Peyer's patch (tissue), 4 donors: ENCODE measurements at places on chromosomes 4 and X.
A peak's percentile ranks its signal among the peaks of the same experiment; 100 is the strongest.

DNA sequence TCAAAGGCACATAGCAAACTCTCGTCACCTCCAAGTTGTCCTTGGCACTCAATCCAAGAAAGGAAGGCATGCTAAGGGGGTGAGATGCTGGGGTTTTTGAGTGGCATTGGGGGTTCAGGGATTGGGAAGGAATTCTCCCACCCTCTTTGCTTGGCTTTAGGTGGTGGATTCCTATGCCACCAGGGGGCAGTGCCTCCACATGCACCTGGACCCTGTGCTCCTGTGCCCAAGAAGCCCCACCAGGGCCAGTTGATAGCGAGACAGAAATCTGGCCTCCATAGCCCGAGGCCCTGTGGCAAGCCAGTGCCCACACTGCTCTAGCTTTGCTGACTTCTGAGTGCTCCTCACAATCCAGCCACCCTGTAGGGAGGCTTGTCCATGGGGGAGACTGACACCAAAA is 2.0 kb upstream of the FATE1 start:
- no peaks in the 10 kb centered on the region for H3K27me3 ChIP-seq
- no peaks in the 10 kb centered on the region for H3K36me3 ChIP-seq
- no peaks in the 10 kb centered on the region for H3K4me1 ChIP-seq
- H3K4me3 ChIP-seq: no peak overlapping the region
- peak; percentile 43 for DNase-seq
- H3K27ac ChIP-seq: no peak overlapping the region

DNA sequence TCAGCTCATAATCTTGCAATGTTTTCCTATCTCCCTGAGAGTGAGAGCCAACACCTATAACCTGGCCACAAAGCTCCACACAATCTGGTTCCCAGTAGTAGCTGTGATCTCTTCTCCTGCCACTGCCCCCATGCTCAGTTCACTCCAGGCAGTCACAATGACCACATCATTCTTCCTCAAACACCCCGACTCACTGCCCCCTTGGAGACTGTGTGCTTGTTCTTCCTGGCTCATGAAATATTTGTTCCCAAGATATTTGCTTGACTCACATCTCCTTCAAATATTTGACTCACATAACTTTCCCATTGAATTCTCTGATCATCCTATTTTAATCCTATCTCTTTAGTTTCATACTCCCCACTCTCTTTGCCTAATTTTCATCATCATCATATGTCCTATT is 173.7 kb downstream of the AREG start:
- H3K36me3 ChIP-seq: no peaks in the 10 kb centered on the region
- no peaks in the 10 kb centered on the region for H3K27me3 ChIP-seq
- H3K4me3 ChIP-seq: no peak overlapping the region
- H3K4me1 ChIP-seq: no peaks in the 10 kb centered on the region

GRCh38 chr4:115145393-115146160 is 32.2 kb upstream of the NDST4 start:
- no peak for DNase-seq
- no peaks in the 10 kb centered on the region for H3K36me3 ChIP-seq

GRCh38 chrX:55340896-55341433 is 76.2 kb upstream of the PAGE3 start:
- DNase-seq: no peak
- no peak overlapping the region for H3K27ac ChIP-seq
- no peaks in the 10 kb centered on the region for H3K36me3 ChIP-seq
- H3K27me3 ChIP-seq: no peaks in the 10 kb centered on the region
- H3K4me1 ChIP-seq: no peaks in the 10 kb centered on the region

DNA sequence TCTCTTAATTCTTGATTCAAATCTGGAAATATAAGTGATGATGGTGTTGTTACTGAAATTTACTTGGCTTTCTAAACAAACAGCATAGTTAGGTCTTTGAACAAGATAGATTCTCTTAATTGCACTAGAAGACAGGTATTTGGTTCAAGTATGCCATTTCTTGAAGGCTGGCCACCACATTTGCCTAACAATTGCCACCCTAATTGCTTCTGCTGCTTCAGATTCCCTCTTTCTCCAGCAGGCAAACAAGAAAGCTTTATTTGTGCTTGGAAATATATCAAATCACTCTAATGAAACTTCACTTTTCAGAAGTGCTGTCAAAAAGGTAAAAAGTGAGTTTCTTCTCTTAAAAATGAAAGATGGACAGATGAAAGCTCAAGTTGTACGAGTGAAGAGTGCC is 418.6 kb downstream of the INPP4B start:
- no peaks in the 10 kb centered on the region for H3K36me3 ChIP-seq
- no peaks in the 10 kb centered on the region for H3K27me3 ChIP-seq
- DNase-seq: no peak
- no peaks in the 10 kb centered on the region for H3K4me1 ChIP-seq

DNA sequence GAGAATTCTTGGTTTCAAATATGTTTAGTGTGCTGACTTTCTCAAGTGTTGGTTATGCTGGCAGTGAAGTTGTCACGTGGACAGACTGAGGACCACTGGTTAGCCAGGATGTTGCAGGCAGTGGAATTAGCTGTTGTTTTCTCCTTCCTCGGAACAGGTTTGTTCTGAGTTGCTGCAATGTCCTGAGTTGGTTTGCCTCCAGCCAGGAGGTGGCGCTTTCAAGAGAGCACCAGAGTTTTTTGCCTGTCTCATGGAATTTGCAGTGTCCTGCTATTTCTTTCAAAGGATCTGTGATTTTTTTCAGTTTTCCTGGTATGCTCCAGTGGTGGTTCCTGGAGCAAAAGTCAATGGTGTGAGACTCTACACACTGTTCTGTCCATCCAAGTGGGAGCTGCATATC is 158.1 kb upstream of the CXorf66 start:
- H3K27ac ChIP-seq: no peak overlapping the region
- no peak for DNase-seq
- H3K27me3 ChIP-seq: no peaks in the 10 kb centered on the region
- H3K36me3 ChIP-seq: no peaks in the 10 kb centered on the region

DNA sequence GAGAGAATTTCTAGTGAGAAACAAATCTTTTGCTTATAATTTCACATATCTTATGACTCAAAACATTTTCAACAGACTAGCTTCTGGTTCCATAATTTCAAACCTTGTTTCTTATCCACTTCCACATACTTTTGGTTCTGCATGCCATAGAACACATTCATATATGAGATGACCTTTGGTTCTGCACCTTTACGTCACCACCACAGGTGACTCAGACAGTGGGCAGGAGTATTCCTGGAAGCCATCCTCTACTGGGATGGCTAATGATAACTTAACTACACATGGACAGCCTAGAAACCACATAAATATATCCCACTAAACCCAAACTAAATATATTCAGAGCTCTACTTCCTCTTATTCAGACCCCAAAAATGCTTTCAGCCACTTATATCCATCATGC is 133.3 kb downstream of the DCK start:
- no peak for DNase-seq
- H3K4me3 ChIP-seq: no peak overlapping the region
- H3K27ac ChIP-seq: no peak overlapping the region
- H3K36me3 ChIP-seq: no peaks in the 10 kb centered on the region
- H3K4me1 ChIP-seq: no peaks in the 10 kb centered on the region

- DNase-seq: no peak
- H3K4me3 ChIP-seq: no peak overlapping the region
- H3K36me3 ChIP-seq: no peaks in the 10 kb centered on the region
- H3K27ac ChIP-seq: no peak overlapping the region
- no peaks in the 10 kb centered on the region for H3K27me3 ChIP-seq
- H3K4me1 ChIP-seq: no peaks in the 10 kb centered on the region
Measured at GRCh38 chr4:79184476-79184875, 141.4 kb downstream of the NAA11 start.

DNA sequence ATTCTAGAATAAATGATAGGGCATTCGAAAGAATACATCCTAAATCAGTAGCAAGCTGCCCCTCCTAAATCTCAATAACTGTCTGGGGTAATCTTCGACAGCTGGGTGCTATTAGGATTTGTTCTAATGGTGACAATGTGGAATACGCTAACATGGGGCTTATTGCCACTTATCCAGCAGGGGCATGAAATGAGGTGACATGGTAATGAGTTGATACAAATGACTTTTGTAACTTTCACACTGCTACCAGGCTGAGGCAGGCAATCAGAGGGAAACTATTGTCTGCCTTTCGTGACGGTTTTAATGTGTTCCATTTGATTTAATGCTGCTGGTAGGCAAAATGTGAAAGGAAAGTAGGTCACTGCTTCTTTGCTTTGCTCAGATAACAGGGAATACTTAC is 1047.4 kb upstream of the PABPC4L start:
- no peak for DNase-seq
- no peaks in the 10 kb centered on the region for H3K4me1 ChIP-seq
- no peak overlapping the region for H3K4me3 ChIP-seq
- no peaks in the 10 kb centered on the region for H3K36me3 ChIP-seq
- H3K27me3 ChIP-seq: no peaks in the 10 kb centered on the region
- no peak overlapping the region for H3K27ac ChIP-seq

- H3K4me3 ChIP-seq: no peak overlapping the region
- H3K27ac ChIP-seq: no peak overlapping the region
Measured at GRCh38 chr4:133178956-133179355, 29.9 kb downstream of the PCDH10 start.

- DNase-seq: no peak
- H3K36me3 ChIP-seq: no peaks in the 10 kb centered on the region
- H3K4me1 ChIP-seq: no peaks in the 10 kb centered on the region
- H3K4me3 ChIP-seq: no peak overlapping the region
- no peaks in the 10 kb centered on the region for H3K27me3 ChIP-seq
Measured at GRCh38 chr4:123520325-123520724, 123.7 kb downstream of the SPRY1 start.

DNA sequence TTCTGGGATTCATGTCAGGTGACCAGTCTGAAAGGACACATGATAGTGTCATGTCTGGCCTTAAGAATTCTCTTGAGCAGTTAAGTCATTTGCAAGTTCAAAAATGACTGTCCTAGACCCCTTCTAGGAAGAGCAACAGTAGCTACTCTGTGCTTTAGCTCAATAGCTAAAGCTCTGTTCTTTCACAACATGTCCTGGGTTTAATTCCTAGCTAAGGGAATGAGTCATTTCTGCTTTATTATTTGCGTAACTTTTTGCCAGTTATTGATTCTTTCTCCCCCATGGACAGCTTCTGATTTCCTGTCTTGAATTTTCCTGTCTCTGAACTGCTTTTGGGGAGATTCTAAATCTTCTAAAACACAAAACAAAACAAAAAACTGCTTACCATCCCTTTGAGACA is 1055.8 kb upstream of the DIAPH2 start:
- no peaks in the 10 kb centered on the region for H3K27me3 ChIP-seq
- H3K4me1 ChIP-seq: no peaks in the 10 kb centered on the region
- H3K4me3 ChIP-seq: no peak overlapping the region
- no peaks in the 10 kb centered on the region for H3K36me3 ChIP-seq
- H3K27ac ChIP-seq: no peak overlapping the region

- H3K36me3 ChIP-seq: no peaks in the 10 kb centered on the region
- no peaks in the 10 kb centered on the region for H3K4me1 ChIP-seq
- H3K27me3 ChIP-seq: no peaks in the 10 kb centered on the region
- DNase-seq: no peak
Measured at GRCh38 chr4:100492129-100492528, 25.7 kb downstream of the EMCN start.

DNA sequence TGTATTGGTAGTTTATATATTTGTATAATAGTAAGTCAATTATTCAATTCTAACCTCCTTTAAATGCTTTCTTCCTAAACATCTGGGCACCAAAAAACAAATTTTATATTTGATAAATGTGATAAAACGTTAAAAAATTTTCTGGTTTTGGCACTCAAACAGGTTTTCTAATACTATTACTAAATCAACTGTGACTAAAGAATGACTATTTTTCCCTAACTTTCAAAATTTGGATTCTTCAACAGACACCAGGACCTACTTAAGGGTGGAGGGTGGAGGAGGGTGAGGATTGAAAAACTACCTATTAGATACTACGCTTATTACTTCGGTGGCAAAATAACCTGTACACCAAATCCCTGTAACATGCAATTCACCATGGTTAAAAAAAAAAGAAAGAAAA is 555.5 kb downstream of the IL15 start:
- H3K4me3 ChIP-seq: no peak overlapping the region
- H3K4me1 ChIP-seq: no peaks in the 10 kb centered on the region

- peak; percentile 62 for DNase-seq
- no peaks in the 10 kb centered on the region for H3K36me3 ChIP-seq
- no peaks in the 10 kb centered on the region for H3K27me3 ChIP-seq
- no peaks in the 10 kb centered on the region for H3K4me1 ChIP-seq
- H3K4me3 ChIP-seq: peak overlapping the region; percentile 76
- H3K27ac ChIP-seq: peak overlapping the region; percentile 85
Measured at GRCh38 chrX:103629318-103630170, 769 bp downstream of the TCEAL1 start.

- H3K27me3 ChIP-seq: no peaks in the 10 kb centered on the region
- H3K4me1 ChIP-seq: no peaks in the 10 kb centered on the region
- H3K27ac ChIP-seq: no peak overlapping the region
- no peak overlapping the region for H3K4me3 ChIP-seq
- no peaks in the 10 kb centered on the region for H3K36me3 ChIP-seq
- no peak for DNase-seq
Measured at GRCh38 chrX:314049-314448, 4.5 kb downstream of the GTPBP6 start.

DNA sequence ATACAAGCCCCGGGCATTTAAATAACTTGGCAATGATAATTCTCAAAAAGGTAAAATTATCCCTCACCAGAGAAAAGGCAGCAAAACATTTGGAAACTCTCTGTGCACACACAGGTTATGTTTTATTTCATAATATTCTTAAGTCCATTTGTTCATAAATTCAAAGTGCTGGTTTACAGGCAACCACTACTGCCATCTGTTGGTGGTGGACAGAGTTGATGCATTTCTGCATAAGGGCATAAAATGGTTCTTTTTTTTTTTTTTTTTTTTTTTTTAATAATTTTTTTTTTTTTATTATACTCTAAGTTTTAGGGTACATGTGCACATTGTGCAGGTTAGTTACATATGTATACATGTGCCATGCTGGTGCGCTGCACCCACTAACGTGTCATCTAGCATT is 31.5 kb upstream of the IL21 start:
- no peaks in the 10 kb centered on the region for H3K36me3 ChIP-seq
- H3K27ac ChIP-seq: no peak overlapping the region
- H3K4me1 ChIP-seq: no peaks in the 10 kb centered on the region
- no peak for DNase-seq
- H3K27me3 ChIP-seq: no peaks in the 10 kb centered on the region

DNA sequence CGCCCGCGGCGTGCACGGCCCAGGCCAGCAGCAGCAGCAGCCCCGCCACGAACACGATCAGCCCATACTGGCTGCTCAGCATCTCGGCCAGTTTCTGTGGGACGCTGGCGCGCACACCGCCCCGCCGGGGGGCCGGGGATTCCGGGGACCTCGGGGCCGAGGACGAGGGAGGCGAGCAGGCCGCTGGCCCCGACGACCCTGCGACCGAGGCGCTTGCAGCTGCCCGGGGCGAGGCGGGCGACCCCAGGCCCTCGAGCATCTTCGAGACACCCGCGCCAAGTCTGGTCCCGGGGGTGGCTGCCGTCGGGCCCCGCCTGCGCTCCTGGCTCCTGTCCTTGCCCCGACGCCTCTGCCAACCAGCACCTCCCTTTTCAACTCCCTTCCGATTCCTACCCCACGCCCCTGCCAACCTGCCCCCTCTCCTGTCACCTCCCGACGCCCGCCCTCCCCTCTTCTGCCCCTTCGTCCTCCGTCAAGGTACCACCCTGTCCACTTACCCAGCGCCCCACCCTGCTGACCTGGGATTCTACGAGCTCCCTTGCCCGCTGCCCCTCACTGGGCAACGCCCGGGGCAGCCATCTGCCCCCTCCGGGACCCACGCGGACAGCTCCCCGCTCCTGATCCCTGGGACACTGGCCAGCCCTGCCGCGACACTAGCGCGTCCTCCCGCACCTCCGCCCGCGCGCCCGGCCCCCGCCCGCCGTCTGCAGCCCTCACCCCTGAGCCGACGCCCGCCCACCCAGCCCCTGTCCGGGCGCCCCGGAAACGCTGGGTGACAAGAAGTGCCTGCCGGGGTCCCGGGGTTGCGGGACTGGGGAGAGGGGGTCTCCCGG is at the start of gene OTOP1:
Gene OTOP1 (minus strand): TSS at position 324 of the 833 bp plus-strand sequence. CDS start 65 bp downstream, at position 259.
- H3K27ac ChIP-seq: no peak within 1 kb of the TSS
- H3K4me3 ChIP-seq: no peak within 1 kb of the TSS
- no peaks in the 10 kb centered on the region for H3K36me3 ChIP-seq
- DNase-seq: no peak
